SIG-M5 (cell line): ENCODE measurements at places on chromosomes 5 and 9.

DNA sequence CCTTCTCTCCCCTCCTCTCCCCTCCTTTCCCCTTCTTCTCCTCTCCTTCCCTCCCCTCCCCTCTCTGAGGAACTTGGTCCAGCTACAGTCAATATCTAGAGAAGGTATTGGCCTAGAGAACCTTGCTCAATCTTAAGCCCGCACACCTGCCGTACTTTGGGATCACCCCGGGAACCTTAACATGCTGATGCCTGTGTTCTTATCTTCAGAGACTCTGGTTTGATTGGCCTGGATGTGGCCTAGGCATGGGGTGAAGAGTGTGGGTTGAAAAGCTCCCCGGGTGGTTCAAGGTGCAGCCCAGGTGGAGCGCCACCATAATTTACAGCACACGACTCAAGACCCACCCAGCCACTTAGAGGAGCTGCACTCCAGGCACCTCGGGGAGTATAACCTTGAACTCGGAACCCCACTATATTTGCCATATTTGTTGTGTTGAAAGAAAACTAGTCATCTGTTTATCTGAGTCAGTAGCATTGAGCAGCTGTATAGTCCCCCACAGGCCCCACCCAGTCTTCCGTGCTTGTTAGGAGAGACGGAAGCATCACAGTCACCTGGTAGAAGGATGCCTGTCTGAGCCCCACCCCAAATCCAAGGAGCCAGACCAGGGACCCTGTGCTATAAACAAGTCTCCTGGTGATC, 14.4 kb upstream of the PHF19 start:
- no peak for DNase-seq

GRCh38 chr9:122113574-122113973, 20.5 kb upstream of the TTLL11 start:
- DNase-seq, result no peak

GRCh38 chr9:130138171-130138653, 34.0 kb upstream of the NCS1 start:
- DNase-seq, result no peak

DNA sequence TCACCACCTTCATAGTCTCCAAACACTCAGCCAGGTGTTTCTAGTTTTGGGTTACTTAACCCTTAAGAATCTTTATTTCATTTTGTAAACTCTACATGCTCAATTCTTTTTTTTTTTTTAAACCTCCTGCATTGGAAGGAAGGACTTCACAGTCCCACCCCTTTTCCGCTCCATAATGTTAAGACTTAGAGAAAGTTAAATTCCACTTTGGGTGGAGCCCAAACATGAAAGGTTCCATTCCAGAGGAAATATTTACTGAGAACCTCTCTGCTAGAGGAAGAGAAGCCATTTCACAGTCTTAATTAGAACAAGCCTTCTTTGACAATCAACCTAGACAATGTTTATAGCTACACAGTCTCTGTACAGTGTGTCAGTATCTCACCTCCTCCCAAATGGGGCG, 312.3 kb downstream of the MLLT3 start:
- no peak for DNase-seq

GRCh38 chr5:51273871-51274270, 109.4 kb upstream of the ISL1 start:
- DNase-seq, result no peak

DNA sequence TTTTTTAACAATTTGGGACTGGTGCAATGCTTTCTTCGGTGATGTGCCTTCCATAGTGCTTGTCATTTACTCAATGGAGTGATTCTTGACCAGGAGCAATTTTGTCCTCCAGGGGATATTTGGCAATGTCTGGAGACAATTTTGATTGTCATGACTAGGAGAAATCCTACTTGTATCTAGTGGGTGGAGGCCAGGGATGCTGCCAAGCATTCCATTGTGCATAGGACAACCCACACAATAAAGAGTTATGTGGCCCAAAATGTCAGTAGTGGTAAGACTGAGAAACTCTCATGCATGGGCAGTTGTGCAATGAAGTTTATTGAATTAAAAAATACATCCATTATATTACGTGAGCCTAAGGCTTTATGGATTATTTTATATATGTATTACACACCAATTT, 70.5 kb downstream of the FOCAD start:
- no peak for DNase-seq

GRCh38 chr9:74503666-74504065, 6.5 kb downstream of the RORB start:
- DNase-seq, result no peak

DNA sequence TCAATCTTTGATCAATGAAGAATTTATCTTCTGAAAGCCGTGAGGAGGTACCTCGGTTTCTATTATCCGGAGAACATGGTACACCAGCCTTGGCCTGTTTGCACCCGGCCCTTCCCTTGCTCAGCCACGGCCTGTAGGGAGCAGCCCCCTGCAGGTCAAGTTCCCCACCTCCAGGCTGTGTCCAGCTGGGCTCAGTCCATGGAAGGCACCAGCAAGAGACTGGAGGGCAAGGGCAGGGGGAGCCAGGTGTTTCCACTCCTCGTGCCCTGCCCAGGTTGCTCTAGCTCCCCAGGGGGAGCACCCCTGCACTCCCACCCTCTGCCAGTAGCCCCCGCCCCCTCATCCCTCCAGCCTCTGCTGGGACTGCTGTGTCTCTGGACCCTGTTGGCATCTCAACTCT, 87.3 kb upstream of the ADAMTS2 start:
- DNase-seq, result no peak

DNA sequence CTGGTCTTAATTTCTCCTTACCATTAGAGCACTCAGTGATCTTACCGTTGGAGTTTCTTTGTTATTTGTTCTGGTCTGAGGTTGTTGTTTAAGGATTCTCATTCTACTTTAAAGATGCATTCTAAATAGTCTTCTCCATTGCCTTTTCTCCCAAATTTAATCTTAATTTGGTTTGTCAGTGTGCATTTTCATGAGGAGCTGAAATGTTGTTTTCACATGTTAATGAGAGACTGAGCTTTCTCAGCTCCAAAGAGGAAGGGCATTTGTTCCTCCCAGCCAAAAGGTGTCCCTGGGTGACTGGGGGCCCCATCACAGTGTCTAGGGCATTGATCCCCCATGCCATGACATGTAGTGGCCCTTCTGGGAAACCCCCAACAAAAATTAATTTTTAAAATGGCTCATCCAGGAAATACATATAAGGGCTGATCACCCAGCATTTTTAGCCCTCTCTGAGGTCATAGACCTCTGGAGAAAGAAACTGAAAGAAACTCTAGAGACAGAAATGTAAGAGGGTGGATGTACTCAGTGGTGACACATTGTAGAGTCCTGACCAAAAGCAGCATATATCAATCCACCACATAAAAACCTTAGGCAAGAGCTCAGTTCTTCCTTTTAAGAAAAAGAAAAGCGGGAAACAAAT, 240.4 kb upstream of the RAI14 start:
- no peak for DNase-seq

GRCh38 chr5:179307931-179308471, 37.3 kb downstream of the ADAMTS2 start:
- DNase-seq, result no peak

- DNase-seq, result no peak
These were observed 112.5 kb downstream of the HAPLN1 start for GRCh38 chr5:83608122-83608521.

- no peak for DNase-seq
These were observed 57.2 kb upstream of the FBXW11 start for GRCh38 chr5:172063463-172064235.

GRCh38 chr5:143030349-143030748, 260.2 kb downstream of the ARHGAP26 start:
- DNase-seq, result no peak

GRCh38 chr9:135864447-135865049, 42.8 kb downstream of the CAMSAP1 start:
- no peak for DNase-seq

- DNase-seq, result no peak
These were observed 731.3 kb downstream of the DTWD2 start for GRCh38 chr5:118257066-118257465.

GRCh38 chr5:176948458-176948857, 49.3 kb upstream of the HK3 start:
- no peak for DNase-seq

DNA sequence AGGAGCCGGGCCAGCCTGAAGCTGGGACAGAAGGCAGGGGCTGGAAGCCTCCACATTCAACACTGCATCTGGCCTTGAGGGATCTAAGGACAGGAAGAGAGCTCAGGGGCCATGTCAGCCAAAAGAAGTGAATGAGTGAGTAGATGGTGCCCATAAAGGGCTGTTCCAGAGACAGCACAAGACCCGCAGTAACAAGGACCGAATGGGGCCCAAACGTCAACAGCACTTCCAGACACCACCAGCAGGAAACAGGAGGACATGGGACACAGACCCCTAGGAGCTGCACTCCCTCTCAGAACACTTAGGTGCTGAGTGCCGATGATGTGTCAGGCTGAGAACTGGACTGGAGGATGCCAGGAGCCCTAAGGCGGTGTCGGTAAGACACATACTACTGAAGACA, 114.8 kb upstream of the FAM120A start:
- no peak for DNase-seq

DNA sequence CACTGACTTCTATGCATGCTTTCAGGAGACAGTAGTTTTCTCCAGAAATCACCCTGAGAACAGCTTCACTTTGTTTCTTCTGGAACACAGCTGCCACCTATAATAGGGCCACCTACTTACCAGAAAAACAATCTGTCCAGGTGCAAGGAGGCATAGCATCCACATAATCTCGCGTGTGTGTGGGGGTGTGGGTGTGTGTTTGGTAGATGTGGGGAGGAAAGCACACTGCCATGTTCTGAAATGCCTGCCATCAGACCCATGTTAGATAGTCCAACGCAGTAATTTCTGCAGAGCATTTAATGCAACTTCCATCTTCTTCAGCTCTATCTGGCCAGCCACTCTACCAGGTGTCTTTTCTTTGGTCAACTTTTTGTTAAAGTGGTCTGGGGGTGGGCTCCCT, 102.9 kb downstream of the ACER2 start:
- no peak for DNase-seq

- no peak for DNase-seq
These were observed 5.2 kb downstream of the OLFML2A start for GRCh38 chr9:124781967-124782660.

DNA sequence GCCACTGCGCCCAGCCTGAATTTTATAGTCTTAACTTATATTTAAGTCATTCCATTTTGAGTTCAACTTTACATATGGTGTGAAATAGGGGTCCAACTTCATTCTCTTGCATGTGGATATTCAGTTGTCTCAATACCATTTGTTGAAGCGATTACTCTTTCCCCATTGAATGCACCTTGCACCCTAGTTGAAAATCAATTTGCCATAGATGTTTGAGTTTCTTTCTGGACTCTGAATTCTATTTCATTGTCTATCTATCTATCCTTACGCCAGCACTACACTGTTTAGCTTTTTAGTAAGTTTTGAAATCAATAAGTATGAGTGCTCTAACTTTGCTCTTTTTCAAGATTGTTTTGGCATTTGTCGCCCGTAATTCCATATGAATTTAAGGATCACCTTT, 49.8 kb downstream of the TMOD1 start:
- DNase-seq, result no peak

- no peak for DNase-seq
These were observed 577.2 kb downstream of the MTRR start for GRCh38 chr5:8446179-8446578.

DNA sequence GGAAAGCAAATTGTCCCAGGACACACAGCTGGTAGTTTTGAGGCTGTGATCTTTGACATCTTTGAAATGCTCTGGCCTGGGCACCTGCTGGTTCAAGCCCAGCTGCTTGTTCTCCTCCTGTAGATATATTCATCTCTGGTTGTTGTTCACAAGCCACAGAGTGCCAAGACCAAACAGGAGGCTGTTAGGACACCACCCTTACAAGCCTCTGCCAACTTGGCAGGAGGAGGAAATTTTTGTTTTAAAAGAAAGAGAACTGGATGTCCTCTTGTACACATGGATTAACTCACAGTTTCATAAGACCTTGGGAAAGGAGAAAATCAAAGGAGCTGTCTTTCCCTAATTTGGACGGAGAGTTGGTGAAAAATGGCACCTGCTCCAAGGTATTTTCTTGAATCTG, 8.5 kb upstream of the ZFP62 start:
- no peak for DNase-seq

GRCh38 chr5:100901821-100902341, 1.2 kb downstream of the ST8SIA4 start:
- peak; percentile 90 for DNase-seq
